ENCODE measurements at places on chromosomes 4 and X.
A peak's percentile ranks its signal among the peaks of the same experiment; 100 is the strongest.

DNA sequence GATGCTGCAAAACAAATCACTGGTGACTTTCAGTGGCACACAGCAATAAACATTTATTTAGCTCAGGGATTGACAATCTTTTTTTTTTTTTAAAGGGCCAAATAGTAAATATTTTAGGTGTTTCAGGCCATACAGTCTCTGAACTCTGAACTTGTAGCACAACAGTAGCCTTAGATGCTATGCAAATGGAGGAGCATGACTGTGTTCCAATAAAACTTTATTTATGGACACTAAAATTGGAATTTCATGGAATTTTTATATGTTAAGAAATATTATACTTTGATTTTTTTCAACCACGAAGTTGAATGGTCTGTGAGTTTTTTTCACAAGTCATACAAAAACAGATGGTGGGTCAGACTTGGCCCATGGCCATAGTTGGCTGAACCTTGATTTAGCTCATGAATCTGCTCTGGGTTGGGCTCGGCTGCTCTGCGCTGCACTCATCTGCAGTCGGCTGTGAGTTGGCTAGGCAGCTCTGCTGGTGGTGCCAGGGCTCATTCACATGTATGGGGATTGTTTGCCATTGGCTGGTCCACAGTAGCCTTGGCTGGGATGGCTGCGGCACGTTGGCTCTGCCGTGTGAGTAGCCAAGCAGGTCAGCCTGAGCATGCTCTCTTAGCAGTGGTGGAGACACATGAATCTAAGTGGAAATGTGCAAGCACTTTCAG is 231.7 kb upstream of the PGRMC2 start:
- DNase-seq = no peak

DNA sequence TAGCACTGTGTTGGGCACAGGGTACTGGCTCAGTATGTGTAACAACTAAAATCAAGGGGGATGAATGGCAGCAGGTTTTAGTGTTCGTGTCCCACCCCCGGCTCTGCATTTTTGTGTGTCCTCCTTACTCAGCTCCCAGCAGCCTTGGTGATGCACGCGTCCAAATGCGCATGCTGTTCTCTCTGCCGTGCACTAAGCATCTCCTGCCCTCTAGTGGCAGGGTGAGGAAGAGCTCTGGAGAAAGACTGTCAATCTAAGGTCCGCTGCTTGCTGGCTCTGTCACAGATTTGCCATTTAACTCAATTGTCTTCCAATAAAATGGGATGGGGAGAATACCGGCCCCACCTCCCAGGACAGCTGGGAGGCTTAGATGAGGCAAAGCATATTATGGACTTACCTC is 61.4 kb downstream of the WFS1 start:
- no peak for DNase-seq

DNA sequence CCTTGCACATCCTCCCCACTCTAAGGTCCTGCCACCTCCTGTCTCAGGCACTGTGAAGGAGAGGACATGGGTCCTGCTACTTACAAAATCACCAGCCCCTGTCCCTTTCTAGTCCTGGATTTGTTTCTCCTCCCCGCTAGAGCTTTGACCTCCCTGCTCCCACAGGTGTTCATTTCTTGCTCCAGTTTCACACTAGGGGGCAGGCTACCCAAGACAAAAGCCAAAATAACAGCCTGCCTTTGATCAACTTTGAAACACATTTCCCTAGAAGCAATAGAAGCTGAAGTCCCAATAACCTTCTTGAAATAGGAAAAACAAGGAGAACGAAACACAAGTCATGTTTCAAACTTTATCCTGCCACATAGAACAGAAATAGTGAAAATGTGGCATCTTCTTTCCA is 164.4 kb downstream of the QDPR start:
- DNase-seq = no peak

DNA sequence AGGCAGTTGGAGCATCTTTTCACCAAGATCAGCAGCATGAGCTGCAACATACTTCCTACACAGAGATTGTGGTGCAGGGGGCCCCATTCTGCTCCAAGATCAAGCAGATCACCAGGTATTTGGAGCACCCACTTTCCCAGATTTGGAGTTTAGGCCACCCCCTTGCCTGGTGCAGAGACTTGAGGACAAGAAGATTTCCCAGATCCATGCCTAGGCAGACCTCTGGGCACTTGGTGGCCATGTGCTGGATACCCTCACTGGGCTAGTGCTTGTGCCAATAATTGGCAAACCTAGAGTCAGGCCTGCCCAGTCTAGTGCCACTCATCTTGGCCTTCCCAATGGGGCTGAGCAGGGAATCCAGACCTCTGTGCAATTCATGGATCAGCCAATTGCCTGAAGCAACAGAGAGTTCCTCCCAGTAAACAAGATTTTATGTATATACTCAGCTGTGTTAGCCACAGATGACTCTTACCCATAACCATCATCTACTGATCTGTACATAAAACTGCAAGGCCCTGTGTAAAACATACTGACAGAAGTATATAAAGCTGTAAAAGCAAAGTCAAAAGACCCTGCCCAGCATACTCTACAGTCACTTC is 228.4 kb upstream of the EMCN start:
- no peak for DNase-seq

- no peak for DNase-seq
Observed at GRCh38 chr4:168167714-168168284, 75.5 kb downstream of the ANXA10 start.

DNA sequence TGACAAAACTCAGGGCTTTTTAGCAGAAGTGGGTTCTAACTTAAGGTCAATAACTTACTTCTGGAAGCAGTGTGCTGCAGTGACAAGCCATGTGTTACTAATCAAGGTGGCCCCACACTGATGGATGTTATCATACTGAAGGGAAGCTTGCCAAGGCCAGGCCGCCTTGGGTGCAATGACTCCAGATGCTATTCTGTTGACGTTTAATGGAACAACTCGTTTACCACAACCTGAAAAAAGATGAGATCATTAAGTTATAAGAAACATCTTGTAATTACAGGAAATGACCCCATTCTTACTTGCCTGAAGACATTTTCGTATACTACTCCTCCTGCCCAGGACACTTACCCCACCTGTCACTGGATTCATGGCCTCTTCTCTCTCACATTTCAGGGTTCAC is 38.9 kb upstream of the TMPRSS11D start:
- DNase-seq = no peak

DNA sequence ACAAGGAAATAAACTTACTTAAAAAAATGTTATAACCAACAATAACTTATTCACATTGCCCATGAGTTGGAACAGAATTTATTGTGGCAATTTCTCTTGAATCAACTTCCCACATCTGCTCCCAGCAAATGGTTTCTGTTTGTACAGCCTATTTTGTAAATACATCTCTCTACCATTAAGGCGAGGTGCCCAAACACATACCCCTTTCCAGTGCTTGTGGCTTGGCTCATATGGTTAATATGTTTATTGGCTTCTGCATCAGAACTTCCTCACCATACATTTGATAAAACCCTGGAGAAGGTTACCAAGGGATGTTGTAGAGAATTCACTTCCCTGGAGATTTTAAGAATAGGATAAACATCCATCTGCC is 207.1 kb downstream of the SOWAHB start:
- DNase-seq = no peak

- no peak for DNase-seq
Observed at GRCh38 chr4:95188701-95189370, 359.9 kb downstream of the UNC5C start.

DNA sequence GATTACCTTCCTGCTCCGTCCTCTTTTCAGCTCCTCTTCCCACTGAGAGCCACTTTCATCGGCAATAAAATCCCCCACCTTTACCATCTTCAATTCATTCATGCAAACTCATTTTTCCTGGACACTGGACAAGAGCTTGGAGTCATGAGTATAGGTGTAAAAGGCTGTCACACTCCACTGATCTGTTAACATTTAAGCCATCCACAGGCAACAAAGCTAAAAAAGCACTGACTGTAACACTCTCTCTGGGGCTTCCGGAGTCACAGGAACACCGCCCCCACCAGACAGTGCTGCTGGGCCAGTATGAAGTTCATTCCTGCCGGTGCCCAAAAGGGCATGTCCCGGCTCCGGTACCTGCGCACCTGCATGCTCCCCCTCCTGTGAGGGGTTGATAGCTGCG is 38.5 kb downstream of the MAGEB5 start:
- no peak for DNase-seq

GRCh38 chr4:23942471-23942870 is 52.6 kb upstream of the PPARGC1A start:
- no peak for DNase-seq

- no peak for DNase-seq
Observed at GRCh38 chr4:1715002-1715758, 3.1 kb upstream of the SLBP start.

GRCh38 chr4:138003248-138003647 is 238.9 kb downstream of the SLC7A11 start:
- DNase-seq = no peak

DNA sequence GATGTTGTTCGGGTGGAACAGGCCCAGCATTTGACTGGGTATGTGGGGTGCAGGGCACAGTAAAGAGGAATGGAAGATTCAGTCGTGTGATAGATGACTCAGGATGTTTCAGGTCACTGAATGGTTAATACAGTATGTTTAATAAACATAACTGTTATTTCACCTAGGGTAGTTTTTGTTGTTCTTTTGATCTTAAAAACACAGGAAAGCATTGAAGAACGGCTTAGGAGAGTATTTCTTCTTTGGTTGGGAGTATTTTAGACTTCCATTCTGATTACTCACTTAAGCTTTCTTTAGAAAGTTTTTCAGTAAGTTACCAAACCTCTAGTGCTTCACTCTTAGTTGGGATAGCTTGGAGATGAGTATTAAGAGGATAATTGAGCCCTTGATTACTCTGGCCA is 62.3 kb downstream of the STAG2 start:
- no peak for DNase-seq

DNA sequence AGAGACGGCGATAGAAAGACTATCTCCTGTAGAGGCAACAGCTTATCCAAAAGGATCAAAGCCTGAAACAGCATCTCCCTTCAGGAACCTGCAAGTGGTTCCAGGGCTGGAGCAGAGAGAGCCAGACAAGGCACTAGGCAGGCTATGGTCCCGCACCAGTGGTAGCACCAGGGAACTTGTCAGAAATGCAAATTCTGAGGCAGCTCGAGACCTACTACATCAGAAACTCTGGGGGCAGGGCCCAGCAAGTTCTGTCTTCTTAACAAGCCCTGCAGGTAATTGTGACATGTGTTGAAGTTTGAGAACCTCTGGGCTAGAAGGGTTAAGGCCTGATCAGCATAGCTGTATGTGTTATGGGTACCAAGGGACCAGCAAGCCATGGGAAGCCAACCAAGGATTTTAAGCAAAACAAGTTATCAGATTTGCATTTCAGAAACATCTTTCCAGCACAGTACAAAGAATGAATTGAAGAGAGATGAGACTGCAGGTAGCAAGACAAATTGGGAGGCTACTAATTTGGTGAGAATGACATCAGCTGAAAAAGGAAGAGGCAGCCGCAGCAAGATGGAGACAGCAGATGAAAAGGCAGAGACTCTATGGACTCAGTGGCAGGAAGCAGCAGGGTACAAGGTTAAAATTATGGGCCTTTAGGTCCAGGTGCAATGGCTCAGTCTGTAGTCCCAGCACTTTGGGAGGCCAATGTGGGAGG is 139.7 kb downstream of the TSPAN5 start:
- no peak for DNase-seq

GRCh38 chr4:6917461-6918271 is 8.0 kb downstream of the TBC1D14 start:
- DNase-seq = peak; percentile 32

DNA sequence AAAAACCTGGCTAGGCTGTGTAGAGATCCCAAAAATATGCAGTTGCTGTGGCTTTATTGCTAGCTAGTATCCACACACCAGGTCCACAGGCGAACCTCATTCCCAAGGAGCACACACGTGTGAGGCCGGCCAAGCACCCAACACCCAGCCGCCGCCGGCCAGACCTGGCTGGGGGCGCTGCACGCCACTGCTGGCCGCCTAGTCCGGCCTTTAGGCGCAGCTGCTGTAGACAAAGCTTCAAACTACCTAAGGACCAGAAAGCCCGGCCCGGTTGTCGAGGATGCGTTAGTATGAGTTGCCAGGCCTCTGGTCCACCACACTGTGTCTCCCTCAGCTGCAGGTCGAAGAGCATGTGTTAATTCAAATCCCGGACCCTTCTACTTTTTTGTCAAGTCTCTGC is 3.1 kb downstream of the POU3F4 start:
- DNase-seq = no peak

DNA sequence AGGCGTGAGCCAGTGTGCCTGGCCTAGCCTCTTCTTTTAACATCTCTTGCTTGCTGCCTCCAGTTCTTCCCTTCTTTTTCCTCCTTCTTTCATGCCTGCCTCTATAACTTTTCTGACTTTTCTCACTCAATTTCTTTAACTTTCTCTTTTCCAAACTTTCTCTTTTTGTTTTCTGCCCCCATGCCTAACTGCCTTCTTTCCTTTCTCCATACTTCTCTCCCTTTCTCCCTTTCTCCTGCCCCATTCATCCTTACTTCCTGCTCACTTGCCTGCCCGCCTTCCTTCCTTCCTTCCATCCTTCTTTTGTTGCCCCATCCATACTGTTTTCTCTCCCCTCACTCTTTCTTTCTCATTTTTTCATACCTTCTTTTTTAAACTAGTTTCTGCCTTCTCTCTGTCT is 105.2 kb downstream of the RBMX2 start:
- DNase-seq = no peak

DNA sequence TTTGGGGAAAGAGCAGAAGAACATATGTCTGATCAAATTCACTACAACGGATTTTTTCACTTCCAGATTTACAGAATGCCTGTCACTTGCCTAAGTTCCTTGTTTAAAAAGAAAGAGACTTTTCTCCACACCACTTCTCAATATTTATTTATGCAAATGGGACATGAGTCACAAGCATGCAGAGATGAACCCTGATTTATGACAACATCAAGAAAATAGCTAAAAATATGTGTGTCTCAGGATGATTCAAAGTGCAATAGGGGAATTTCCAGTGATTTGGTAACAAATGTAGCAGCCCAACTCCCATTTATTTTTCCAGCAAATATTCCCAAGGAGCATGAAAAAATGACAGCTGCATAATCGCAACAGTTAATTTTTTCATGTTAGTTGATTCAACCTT is 180.4 kb upstream of the FAT1 start:
- DNase-seq = no peak

DNA sequence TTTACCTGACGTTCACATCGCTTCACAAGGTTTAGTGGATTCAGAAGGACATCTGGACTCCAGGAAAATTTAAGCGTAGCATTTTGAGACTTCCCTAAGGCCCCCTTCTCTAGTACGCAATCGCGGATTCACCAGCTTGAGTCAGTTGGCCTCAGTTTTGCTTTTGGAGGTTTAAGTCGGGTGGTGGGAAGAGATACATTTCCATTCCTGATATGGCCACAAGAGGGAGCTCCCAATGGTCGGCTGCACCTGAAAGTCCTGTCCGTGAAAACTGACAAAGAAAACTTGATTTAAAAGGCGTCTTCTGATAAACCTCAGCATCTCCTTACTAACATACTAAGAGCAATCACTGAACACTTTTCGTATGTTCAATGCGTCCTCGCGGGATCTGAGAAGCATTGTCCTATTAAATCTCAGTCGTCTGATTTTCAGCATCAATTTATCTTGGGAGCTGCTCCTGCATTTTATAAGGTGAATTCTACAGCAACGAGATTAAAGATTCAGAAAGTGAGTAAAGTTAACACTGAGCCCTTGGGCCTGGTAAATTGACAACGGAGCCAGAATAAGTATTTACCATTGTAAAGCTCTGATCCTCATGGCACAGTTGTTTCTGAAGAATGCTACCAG is 50.6 kb downstream of the LGI2 start:
- peak; percentile 14 for DNase-seq

- no peak for DNase-seq
Observed at GRCh38 chrX:108285356-108285755, 152.9 kb downstream of the COL4A6 start.
